CD4-positive, alpha-beta T cell treated with Interleukin-15 for 4 hours (primary cell): ENCODE measurements at places on chromosomes 1 and 21.
A peak's percentile ranks its signal among the peaks of the same experiment; 100 is the strongest.

DNA sequence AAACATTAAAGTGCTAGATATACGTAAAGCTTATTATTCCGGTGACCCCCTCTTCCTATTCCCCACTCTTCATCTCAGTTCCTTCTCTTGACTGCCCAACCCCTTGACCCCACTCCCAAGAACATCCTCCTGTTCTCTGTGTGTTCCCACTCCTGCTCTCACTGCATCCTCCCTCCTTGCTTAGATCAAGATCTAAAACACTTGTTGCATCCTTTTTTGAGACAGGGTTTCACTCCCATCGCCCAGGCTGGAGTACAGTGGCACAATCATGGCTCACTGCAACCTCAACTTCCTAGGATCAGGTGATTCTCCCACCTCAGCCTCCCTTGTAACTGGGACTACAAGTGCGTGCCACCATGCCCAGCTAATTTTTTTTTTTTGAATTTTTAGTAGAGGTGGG is 13.5 kb downstream of the ATP2B4 start:
- no peak for DNase-seq

- no peak for DNase-seq
Measured at GRCh38 chr1:68010090-68010489, 40.3 kb downstream of the DIRAS3 start.

DNA sequence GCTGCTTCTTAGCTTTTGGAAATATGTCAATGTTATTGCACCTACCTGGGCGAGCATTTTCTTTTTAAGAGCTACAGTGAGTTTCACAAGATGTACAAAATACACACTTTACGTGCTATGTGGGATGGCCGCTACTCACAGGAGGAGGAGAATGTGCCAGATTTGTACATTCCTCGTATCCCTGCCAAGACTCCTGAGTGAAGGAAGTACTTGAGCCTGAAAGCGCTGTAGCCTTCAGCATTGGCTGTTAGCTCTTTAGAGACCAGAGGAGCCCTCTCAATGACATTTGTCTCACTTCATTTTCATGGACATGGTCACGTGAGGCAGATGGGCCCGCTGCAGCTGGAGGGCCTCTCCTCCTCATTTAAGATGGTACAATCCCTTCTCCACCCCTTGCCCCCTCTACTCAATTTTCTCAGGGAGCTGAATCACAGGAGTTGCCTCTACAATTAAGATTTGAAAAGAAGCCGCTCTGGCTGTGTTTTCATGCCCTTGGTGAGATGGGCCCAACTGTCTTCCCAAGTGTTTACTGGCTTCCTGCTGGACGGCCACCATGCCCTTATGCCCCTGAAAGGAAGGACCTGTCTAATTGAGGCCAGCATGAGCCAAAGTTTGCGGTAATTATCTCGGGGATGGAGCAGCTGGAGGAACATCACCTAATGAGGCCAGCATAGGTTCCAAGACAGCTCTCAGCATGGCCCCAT is 442.6 kb downstream of the PRDM2 start:
- no peak for DNase-seq

DNA sequence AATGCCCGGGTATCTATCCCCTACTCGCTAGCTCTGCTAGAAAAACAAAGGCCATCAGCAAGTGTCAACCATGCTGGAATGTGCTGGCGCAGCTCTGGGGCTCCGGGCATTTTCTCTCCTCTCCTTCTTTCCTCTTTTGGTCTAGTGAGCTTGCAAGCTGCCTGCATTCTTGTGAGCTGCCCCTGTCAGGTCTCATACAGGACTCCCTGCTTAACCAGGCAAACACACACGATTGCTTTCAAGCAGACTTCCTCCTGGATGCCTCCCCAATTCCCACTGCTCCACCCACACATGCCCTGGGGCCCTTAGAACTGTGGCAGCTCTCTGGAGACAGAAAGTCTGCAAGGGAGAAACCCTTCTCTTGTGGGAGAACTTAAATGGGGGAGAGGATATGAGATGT is 35.7 kb upstream of the SUCO start:
- DNase-seq: no peak

DNA sequence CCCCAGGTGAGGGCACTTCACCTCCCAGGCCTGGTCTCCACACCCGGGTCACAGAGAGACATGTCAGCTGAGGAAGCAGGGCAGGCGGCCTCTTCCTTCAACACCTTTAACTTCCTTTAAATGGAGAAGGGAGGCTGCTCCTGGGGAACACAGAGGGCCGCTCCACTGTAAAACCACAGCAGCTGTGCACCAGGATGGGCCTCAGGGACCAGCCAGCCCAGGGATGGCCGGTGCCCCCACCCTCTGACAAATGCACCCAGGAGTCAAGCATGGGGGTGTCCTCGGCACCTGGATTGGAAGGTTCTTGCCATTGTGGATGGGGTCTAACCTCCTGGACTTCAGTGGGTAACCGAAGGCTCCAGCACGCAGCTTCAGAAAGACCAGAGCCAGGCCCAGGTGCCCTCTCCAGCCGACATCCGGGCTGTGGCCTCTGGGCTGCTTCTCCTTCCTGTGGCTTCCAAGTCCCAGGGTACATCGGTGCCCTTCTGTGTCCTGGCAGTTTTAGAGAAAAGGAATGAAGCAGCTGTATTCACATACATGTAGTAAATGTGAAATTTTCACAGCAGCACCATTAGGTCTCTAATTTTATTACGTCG is 121.7 kb upstream of the COL6A1 start:
- DNase-seq: no peak

DNA sequence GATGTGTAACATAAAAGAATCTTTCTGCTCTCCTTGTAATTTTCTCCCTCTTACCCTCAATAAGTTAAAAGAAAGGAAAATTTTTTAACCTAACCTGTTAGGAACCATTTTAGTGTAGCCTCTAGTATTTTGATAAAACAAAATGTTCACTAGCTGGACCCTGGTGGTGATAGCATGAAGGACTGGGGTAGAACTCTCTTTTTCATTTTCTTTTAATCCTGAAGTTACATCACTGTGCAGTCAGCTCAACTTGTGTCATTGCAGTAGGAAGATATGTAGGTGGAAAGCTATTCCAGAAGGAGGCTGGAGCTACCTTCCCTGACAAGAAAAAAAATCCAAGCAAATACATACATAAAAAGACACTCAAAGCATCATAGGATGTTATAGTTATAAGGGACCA is 39.3 kb downstream of the NFIA start:
- no peak for DNase-seq

GRCh38 chr1:207892764-207893163 is 18.2 kb downstream of the CD34 start:
- DNase-seq: no peak

DNA sequence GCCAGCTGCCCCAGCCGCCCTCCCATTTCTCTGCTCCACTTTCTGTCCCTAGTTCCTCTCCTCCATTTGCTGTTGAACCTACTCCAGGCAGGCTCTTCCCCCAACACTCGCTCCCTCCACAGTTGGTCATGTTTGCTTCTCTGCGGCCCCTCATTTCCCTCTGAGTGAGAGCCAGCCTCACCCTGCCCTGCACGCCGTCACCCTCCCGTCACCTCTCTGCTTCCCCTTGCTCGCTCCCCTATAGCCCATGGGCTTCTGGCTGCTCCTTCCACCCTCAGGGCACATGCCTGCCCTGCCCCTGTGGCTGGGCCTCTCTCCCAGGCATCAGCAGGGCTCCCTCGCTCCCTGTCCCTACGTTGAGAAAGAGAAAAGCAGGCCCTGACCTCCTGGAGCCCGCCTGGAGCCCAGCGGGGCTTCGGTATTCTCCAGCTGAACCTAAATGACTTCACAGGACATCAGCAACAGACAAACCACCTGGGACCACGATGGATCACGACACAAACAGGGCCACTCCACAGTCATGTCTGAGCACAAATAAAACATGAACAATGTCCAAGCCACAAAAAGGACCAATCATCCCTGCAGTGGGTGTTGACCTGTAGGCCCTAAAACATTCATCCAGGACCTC is 13.3 kb upstream of the THEMIS2 start:
- DNase-seq: no peak

GRCh38 chr1:50163680-50164079 is 55.0 kb downstream of the ELAVL4 start:
- DNase-seq: no peak

DNA sequence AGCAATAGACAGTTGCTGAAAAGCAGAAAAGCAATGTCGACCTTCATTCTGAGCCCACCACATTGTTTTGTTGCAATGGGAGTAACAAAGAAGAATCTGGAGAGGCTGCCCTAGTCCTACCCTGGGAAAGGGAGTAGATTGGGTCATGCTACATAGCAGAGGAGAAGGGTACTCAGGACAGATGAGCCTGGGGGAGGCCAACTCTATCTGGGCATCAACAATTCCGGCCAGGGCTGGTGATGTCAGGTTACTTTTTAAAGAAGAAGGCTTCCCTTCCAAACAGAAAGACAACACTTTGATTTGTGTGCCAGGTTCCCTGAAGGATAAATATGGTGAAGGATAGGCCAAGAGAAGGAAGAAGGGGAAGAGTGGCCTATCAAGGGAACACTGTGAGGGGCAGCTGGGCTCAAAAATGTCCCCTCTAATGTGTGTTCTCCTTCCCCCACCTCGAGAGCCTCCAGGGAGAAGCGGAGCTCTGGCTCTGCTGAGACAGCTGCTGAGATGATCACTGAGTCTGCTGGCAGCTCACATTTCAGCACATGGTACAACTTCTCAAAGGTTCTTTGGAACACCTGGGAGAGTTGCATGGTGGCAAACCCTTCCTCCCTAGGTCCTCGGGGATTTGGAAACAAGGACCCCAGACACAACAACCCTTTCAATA is 3.2 kb upstream of the ADIPOR1 start:
- no peak for DNase-seq

DNA sequence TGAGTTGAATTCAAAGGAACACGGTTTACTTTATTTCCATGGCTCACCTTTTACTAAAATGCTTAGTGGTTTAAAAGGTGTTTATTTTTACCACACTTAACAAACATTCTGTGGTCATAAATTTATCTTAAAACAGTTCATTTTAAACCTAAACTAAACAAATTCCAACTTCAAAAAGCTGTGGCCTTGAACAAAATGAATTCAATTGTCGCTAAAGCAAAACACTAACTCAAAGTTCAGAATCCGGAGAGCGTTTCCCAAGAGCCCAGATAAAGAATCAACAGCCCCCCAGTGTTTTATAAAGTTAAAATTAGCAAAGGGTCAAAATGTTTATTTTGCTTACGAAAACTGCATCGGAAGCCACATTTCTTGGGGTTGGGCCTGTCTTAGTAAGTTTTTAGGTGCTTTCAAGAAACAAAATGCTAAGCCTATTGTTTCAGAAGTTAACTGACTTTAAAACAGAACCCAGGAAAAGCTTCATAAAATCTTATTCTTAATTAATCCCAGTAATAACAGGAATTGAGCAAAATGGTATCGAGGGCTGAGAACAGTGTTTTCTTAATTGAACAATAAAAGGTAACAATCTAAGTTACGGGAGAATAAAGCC is 1.3 kb downstream of the PUM1 start:
- DNase-seq: no peak

DNA sequence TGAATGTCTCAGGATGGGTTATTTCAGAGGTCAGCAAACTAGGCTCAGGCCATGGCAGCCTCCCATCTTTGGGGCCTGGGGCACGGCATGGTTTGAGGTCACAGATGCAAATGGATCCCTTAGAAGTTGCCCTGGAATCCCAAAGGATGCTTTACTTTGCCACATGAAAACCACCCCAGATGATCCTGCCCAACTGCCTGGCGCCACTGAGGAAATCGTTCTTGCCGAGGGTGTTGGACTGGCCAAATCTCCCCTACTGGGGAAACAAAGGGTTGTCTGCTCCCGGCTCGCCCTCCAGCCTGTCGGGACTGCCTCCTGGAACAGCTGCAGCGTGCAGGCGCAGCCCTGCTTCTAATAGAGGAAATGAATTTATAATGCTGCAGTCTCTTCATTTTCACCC is 173.0 kb upstream of the LMO4 start:
- no peak for DNase-seq

DNA sequence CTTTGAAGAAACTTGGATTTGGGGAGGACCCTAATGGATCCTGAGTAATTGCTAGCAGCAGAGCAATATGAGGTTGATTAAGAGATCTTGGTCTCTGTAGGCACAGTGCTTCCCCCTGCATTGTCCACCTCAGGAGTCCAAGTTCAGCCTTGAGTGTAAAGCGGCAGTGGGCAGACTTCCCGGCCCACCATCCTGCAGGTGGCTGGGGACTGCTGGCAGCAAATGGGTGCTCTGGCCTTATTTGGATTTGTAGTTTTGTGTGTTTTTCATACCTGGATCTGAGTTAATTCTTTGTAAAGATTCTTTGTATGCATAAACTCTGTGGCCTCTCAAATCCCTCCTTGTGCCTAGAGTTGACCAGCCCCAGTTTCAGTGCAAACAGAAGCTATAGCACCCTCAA is 7.6 kb downstream of the BARHL2 start:
- DNase-seq: no peak

DNA sequence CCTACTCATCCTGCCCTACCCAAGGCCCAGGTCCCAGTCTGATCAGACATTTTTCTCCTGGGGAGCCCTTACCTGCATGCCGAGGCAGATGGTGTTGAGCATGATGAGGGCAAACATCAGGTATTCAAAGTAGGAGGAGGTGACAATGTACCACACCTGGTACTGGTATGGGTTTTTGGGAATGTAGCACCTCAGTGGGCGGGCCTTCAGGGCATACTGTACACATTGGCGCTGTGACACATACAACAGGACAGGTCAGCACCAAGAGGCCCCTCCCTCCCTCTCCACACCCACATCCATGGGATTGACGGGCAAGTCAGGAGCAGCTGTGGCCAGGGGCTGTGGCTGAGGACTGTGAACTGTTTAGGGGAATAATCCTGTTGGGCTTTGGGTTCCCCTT is 37.1 kb upstream of the KIF21B start:
- no peak for DNase-seq

- peak; percentile 78 for DNase-seq
Measured at GRCh38 chr1:16187748-16188401, 24.6 kb downstream of the ARHGEF19 start.

DNA sequence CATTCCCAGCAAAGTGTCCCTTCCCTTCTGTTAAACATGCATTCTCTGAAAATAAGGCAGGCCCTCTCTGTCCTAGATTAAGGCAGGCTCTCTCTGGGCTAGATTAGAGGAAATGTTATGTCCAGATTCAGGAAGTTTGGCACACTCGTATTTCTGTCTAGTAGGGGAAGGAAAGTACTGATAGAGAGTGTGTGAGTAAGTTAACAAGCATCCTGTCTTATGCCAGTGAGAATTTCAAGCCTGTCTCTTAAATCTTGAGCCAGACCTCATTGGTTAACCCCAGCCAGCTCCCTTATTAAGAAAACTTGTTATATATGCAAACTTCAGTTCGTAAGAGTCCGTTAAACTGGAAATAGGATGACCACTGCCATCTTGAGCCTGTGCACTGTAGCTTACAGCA is 31.6 kb downstream of the IGSF5 start:
- no peak for DNase-seq

GRCh38 chr1:39979654-39980053 is 24.7 kb downstream of the MFSD2A start:
- DNase-seq: no peak

DNA sequence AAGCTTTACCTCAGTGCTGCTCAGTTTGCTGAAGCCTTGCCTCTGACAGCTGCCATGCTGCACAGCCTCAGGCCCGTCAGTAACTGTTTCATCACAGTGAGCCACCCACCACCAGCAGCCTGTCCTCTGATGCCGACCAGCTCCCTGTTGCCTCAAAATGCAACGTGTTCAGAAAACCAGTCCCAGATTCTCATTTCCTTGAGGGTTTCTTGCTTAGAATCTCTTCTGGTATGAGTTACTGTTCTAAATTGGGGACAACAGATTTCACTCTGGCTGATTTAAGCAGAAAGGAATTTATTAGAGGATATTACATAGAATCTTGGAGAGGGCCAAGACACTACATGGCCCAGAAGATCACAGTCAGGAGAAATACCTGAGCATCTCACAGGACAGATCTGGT is 11.0 kb downstream of the UBL4B start:
- no peak for DNase-seq

- no peak for DNase-seq
Measured at GRCh38 chr1:12581179-12581578, 36.8 kb downstream of the DHRS3 start.
